Brain pericyte (primary cell): ENCODE measurements at places on chromosomes 4 and X.

- DNase-seq = peak; percentile 30
These were observed 64.1 kb downstream of the ALPK1 start for GRCh38 chr4:112361181-112361791.

DNA sequence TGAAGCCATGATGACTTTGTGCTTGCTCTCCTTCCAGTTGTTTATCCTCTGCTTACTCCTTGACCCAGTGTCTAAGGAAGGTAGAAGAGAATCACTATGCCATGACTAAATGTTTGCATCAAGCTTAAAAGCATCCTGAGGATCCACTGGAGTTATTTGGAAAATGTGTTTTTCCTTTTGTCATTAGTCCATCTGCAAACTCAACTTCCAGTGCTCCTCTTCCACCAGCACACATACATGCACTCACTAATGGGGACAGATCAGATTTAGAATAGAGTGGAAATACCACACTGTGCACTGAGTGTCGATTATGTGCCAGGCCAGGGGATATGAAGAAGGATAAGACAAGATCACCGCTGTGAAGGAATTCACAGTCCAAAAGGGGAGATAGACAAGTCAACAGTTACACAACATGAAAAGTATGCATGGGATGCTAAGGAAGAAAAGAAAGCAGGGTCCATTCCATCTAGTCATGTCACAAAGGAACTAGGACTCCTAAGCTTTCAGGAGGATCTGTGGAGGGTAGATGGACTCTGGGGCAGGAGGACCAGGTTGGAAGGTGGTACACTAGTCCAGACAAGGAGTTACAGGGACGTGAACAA, 1.9 kb downstream of the OCIAD2 start:
- no peak for DNase-seq

DNA sequence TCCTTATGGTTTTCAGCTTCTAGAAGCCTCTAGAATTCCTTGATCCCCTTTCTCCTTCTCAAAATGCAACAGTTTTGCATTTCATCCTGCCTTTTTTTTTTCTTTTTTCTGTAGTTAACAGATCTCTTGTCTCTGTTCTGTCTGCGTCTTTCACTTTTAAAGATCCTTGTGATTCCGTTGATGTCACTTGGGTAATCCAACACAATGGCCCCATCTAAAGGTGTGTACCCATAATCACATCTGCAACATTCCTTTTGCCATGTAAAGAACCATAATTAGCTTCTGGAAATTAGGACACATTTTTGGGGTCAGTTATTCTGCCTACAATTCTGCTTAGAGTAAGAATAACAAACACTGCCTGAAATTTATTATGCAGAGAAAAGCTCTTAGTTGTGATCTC, 1180.9 kb upstream of the ADGRL3 start:
- DNase-seq = no peak

GRCh38 chrX:1218286-1218685, 5.8 kb upstream of the CRLF2 start:
- no peak for DNase-seq

DNA sequence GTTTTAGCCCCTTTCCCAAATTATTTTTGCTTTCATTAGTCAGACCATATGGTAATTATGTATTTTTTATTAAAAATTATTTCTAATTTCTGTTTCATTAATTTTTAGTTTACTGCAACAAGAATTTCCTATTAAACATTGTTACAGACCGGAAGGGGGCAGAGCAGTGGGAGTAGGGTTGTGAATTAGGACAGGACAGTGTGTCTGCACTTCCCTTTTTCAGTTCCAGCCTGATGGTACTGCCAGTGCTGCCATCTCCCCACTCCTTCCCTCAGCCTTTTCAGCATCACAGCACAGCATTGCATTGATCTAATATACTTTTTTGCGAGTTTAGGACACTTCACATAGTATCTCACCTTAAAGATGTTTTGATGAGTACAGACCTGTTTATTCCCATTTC, 76.5 kb downstream of the STIM2 start:
- DNase-seq = no peak

DNA sequence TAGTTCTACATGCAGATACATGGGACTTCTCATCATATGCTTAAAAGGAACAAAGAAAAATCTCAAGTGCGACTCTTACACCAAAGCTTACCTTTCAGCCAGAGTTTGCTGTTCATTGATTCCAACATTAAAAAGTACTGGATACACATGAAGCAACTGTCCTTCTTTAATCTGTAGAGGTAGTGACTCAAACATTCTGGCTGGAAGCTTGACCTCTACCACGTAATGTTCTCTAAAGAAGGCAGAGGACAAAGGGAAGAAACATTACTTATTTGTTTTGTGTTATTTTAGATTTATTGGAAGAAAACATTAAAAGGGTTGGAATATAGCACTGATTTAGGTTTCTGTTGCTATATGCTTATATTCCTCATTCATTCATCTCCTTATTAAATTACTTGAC, 476.1 kb downstream of the IL15 start:
- DNase-seq = no peak
